ENCODE measurements at places on chromosomes 11 and 22.

- no peak for DNase-seq
Observed at GRCh38 chr11:69352715-69353319, 58.9 kb downstream of the MYEOV start.

DNA sequence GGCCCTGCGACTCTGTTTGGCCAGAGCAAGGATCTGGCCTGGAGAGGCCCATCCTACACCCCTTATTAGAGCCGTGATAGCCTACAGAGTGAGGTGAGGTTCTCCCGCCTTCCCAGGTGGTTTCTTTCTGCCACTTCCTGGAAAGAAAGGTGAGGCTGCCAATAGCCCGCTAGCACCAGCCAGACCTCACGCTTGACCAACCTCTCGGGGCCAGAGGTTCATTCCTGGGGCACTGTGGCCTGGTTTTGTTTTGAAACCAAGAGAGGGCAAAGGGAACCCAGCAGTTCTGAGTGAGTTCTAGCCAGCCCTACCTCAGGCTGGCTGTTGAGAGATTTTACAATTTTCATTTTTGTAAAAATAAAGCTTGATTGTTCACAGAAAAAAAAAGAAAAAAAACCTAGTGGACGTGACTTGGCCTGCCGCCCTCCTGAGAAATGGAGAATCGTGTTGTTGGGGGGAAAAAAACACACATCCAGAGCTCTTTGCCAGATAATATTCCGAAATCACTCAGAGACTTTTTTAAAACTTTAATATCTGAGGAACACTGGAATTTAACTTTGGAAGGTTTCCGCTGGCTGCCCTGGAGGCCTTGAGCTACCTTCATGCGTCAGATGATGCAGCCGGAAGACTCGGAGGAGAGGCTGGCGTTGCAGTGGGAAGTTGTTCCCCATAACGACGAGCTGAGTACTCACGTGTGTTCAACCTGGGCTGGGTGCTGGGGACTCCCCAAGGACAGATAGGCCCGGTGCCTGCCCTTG, 84.5 kb downstream of the BCR start:
- DNase-seq: no peak

DNA sequence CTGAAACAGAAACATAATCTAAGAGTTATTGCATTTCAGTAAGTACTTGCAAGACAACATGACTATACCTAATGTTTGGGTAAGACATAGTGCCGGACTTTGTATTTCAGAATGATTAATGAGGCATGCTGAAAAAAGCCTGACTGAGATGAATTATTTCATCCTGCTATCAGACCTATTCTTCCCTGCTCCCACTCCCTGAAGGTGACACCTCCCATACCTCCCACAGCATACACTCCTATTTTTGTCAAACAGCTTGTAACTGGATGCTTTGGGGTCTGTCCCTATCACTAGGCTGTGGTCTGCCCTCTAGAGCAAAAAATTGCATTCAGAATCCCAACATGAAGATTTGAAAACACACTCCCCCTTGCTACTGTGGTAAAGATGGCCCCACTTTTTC, 10.9 kb upstream of the SCN3B start:
- DNase-seq: no peak

DNA sequence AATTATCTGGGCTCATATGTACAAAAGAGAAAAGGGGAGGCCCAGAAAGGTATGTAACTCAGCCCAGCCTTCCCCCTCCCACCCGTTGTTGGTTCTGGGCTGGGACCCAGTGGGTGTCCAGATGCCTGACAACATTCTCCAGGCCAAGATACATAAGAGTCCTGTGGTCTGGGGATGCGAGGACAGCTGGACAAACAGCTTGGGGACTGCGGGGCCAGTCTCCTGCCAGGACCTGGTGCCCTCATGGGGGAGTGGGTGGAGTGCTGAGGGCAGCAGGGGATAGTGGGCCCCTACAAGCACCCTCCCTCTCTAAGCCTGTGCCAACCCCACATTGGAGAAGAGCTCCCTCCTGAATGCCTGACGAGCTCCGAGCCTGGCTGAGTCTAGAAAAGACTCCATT, 3.5 kb upstream of the SLC22A6 start:
- DNase-seq: no peak

DNA sequence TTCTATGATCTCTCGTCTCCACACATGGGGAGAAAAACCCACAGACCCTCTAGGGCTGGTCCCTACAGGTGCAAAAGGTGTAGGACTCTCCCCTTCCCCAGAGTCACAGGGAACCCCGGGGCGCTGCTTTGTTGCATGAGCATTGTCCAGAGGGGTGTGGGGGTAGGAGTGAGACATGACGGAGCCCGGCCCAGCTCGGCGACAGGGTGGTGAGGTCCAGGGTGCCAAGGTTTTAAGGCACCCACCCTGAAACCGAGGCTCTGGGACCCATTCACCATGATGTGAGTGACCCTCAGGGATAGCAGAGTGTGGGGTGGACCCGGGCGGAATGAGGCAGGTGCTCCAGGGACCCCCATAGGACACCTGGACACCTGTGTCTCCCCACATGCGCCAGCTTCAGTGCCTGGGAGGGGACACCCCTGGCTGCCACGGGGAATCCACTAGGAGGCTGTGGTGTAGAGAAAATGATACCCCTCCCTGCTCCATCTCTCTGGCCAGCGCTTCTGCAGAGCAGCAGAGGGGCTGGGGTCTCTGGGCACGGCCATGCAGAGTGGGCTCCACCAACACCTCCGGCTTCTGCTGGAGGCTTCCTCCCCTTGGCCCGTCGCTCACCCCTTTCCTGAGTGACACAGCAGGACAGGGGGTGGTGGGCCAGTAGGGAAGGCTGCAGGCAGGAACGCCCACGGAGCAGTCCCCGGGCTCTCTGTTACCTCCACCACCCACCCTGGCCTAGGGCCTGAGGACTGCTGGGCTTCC, 15.2 kb downstream of the KRTAP5-5 start:
- DNase-seq: no peak

GRCh38 chr22:33828302-33828701, 92.0 kb downstream of the LARGE1 start:
- no peak for DNase-seq

DNA sequence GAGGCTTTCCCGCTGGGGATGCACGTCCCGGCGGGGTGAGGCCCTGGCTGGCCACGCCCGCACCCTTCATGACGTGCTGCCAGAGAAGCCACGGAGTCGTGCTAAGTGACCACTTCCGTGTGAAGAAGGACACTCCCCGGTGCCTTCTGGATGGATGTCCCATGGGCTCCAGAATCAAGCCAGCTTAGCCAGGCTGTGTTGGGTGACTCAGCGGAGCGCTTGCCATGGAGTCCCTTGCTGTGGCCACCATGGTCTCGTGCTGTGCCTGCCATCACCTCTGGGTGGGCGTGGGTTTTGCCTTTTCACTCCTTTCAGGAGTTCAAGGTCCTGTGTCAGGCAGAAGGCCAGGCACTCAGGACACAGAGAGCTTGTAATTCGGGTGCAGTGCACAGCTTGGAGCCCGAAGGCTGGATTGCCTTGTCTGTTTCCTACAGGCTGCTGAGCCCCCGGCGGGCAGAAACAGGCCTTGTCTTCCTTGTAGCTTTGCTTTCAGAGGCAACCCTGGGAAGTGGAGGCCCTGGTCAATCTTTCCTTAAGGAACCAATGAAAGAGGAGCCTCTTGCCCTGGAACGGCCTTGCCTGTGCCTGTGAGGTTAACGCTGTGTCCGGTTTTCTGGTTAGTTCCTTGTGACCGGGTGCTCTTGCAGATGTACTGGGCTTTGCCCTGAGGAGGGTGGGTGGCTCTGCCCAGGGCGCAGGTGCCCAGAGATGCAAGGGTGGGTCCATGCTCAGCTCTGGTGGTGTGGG, 268.6 kb downstream of the TBC1D22A start:
- DNase-seq: no peak

GRCh38 chr22:19356708-19357269, 65.3 kb upstream of the CLTCL1 start:
- DNase-seq: no peak

- no peak for DNase-seq
Observed at GRCh38 chr11:18720091-18720807, 5.7 kb downstream of the IGSF22 start.

GRCh38 chr11:58922479-58922878, 16.8 kb upstream of the GLYATL1 start:
- no peak for DNase-seq

DNA sequence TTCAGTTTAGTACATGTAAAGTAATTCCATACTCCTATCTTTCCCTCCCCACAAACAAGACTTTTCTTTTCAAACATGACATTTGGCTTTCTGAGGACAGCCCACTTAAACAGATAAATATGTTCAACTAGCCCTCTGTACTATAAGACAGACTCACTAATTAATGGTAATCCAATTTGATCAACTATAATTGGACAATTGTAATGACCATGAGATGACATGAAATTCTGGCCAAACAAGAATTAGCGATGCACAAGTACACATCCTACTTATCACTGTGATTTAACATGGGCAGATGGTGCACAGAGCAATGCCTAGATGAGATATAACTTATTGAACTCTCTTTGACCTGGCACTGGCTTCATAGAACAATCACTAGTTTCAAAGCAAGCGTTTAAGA, 1033.7 kb upstream of the CCDC90B start:
- DNase-seq: no peak

DNA sequence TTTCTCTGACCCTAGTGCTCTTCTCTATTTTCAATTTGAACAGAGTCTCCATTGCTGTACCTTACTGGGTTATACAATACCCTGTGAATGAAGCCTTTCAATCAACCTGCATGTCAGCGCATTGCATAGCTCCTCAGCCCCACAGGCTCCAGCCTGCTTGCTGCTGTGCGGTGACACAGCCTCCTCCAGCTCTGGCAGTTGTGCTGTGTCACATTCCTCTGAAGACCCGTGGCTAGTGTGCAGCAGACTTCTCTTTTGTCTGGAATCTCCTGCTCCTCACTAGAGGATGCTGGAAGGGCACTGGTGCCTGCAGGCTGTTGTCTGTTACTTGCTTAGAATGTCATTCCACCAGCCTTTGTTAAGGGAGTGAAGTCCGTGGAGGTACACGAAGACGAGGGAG, 390.1 kb upstream of the B3GAT1 start:
- DNase-seq: no peak

Measured in NCI-H1930 (cell line).